Fibroblast of mammary gland (primary cell): ENCODE measurements at places on chromosomes 2 and 18.

DNA sequence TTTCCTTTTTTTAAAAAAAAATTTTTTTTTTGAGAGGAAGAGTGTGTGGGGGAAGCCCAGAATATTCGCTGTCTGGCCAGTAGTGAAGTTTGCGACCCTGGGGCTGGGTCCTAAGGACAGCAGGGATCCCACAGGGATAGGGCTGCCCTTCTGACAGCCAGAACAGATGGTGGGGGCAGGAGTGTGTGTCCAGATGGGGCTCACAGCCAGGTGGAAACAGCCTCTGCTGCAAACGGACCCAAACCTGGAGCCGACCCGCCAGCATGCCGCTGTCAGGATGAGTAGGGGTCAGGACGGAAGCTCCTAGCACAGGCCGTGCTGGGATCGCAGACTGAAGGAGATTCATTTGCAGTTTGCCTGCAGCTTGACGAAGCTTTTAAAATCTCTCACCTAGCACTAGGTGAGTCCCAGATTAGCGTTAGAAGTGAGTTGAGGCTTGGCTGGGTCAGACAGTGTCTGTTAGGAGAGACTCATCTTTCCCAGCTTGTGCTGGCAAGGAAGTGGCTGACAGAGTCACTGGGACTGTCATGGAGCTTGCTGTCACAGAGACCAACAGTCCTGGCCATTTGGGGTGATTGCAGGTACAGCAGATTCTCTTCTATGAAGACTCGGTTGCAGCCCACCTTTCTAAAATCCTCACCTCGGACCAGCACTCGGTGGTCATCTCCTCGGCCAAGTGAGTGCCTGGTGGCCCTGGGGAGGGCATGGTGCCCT, 93.4 kb downstream of the DGKD start:
- no peak for DNase-seq

GRCh38 chr2:48511849-48512470, 18.0 kb upstream of the STON1 start:
- DNase-seq = no peak

GRCh38 chr2:152393377-152393776, 58.4 kb downstream of the FMNL2 start:
- no peak for DNase-seq

DNA sequence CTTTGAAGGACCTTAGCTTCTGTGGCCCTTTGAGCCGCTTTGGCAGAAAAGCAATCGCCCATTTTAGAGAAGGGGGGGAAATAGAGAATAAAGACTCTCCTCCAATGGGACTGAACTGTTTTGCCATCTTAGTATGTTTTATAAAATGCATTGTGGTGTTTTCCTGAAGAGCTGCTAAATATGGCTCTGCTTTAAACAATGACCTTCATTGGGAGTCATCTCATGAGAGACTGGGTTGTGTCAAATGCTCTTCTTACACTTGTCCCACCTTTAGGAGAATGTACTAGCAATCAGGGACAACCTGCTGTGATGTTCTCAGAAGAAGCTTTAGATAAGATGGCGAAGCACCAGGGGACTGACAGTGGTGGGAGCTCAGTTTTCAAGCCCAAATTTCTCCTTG, 418.9 kb upstream of the POU3F3 start:
- no peak for DNase-seq

- no peak for DNase-seq
These were observed 1.0 kb downstream of the DARS1 start for GRCh38 chr2:135984199-135985017.

GRCh38 chr2:33107690-33108482, 161.1 kb downstream of the LTBP1 start:
- DNase-seq = no peak

GRCh38 chr2:198186257-198186656, 381.9 kb downstream of the PLCL1 start:
- no peak for DNase-seq

DNA sequence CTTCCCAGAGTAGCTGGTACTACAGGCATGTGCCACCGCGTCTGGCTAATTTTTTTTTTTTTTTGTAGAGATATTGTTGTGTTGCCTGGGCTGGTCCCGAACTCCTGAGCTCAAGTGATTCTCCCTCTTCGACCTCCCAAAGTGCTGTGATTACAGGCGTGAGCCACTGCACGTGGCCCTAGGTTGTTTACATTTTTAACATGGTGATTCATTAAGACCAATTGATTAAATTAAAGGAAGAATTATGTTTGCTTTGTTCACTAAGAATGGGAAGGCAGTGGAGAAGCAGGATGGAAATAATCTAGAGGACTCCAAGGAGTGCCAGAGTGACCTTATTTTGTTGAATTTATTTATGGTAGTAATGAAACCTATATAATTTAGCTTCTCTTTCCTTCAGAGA, 7.5 kb downstream of the LCLAT1 start:
- DNase-seq = no peak

DNA sequence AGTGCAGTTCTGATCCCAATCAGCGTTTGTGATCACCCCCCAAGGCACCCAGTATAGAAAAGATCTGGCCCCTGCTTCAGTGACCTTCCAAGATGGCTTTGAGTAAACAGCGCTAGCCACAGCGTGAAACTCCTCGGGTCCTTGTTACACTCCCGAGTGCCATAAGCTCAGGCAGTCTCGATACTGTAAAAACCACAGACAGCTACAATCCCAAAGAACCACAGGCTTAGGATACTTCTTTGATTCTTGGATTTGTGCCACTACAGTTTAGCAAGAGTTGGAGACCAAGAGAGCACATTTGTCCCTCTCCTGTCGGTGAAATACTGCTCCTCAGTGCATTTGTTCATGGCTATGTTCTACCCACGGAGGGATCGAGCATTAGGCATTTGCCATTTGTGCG, 352.5 kb upstream of the ZNF521 start:
- DNase-seq = no peak

- no peak for DNase-seq
These were observed 62.6 kb downstream of the TRAPPC8 start for GRCh38 chr18:31880186-31880898.

DNA sequence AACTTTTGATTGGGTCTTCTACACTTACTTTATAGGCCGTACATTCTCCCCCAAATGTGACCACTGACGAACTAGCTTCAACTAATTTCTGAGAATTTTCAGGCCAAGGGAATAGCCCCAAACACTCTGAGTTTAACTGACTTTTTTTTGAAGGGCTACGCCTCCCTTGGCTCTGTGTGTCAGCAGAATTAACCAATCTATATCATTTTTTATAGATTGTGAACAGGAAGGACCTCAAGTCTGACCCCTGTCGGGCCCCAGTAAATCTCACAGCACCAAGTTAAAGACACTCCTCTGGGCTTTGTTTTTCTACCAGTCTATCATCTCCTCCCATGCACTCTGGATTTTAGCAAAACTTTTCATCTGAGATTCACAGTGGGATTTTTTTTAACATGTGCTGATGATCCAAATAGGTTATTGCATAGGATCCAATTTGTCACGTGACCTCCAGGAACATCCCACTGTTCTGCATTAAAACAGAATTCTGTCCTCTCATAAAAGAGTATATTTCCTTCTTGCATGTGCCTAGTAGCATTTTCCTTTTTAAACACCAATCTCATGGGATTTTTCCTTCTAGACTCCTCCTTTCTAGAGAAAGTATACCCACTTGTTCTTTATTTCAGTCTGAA, 307.1 kb downstream of the OSR1 start:
- DNase-seq = no peak

DNA sequence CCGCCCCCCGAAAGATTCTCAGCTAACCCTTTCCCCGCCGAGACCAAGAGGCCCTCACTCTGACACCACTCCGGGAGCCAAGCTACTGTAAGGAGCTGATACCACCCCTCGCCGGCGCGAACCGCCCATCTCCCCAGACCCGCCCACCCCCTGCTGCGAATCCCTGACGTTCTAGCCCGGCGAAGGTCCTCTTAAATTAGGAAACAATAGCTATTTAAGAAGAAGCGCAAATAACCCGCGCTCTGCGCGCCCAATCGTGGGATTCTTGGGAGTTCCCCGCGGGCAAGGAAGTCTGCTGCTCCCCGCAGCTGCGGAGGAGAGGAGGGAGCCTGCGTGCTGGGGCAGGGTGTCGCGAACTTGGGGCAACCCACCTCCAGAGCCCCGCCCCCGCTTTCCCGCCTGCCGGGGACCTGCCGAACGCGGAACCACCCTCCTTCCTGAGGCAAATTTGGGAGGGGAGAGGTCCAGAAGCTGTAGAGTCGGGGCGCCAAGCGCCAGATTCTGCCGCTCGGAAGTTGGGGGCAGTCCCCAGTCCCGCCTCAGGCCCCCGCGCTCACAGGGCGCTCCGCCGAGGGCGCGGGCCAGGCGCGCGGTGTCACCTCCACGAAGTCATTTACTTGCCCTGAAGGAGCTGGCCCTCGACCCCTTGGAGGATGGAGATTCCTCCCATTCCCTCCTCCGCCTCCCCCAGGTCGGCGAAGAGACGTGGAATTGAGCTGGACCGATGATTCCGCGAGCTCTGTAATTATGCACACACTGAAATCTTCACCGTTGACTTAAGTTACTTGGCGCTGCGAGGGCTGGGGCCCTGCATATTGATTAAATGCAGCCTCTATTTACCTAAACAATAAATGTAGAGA, 8.4 kb upstream of the SP9 start:
- peak; percentile 38 for DNase-seq

DNA sequence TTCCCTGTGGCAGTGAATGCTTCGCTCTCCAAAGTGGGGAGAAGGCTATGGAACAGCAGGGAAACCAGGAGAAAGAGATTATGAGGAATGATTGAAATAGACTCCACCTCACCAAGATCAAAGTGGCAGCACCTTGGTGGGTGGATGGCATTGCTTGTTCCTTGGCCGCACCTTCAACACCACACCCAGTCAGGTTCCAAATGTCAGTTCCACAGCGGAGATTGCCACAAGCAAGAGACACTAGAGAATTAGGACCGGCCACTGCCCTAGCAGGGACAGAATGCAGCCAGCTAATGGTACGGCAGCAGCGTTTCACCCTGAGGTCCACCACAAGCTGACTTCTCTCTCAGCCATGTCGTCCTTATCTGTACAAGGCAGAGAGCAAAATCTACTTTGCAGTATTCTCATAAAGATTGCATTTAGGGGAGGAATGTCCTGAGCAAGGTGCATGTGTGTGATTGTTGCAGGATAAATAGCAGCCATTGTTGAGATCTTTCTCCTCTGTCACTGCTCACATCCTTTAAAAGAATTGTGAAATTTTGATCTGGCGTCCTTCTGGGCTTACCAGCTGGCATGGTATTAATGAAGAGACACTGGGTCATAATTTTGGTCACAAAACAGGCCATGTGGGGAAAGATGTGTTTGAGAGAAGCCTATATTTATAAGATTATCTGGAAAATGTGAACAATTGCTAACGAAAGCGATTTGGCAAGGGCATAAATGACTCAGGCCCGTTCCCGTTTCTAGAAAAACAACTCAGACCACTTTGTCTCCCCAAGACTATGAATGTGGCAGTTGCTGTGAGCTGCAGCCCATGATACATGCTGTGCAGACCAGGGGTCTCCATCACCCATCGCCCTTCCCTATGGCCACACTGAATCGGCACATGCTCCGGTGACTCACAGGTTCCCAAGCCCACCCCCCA, 228.6 kb upstream of the ID2 start:
- peak; percentile 15 for DNase-seq

- no peak for DNase-seq
These were observed 113.4 kb downstream of the MC4R start for GRCh38 chr18:60259052-60259681.

DNA sequence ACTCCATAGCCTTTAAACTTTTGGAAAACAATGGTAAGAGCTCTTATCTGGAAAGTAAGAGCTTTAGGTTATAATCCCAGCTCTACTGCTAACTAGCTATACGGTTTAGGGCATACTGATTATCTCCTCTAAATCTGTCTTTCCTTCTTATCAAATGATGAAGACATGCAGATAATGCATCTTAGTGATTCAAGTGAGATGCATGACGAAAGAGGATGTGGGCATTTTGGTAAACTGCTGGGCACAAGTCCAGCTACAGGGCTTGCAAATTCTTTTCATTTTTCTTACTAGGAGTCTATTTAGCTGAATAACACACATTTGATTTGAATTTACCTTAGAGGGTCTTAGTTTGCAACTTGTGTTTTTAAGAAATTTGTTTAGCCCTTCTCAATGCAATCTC, 1604.8 kb upstream of the ZEB2 start:
- DNase-seq = peak; percentile 31

DNA sequence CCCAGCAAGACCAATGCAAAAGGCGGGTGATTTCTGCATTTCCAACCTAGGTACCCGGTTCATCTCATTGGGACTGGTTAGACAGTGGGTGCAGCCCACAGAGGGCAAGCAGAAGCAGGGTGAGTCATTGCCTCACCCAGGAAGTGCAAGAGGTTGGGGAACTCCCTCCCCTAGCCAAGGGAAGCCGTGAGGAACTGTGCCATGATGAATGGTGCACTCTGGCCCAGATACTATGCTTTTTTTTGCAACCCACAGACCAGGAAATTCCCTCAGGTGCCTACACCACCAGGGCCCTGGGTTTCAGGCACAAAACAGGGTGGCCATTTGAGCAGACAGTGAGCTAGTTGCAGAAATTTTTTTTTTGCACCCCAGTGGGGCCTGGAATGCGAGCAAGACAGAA, 662.6 kb upstream of the ACVR2A start:
- peak; percentile 9 for DNase-seq

GRCh38 chr2:79649531-79649930, 136.7 kb downstream of the CTNNA2 start:
- no peak for DNase-seq

- peak; percentile 30 for DNase-seq
These were observed 17.4 kb downstream of the RTTN start for GRCh38 chr18:70188113-70188512.

DNA sequence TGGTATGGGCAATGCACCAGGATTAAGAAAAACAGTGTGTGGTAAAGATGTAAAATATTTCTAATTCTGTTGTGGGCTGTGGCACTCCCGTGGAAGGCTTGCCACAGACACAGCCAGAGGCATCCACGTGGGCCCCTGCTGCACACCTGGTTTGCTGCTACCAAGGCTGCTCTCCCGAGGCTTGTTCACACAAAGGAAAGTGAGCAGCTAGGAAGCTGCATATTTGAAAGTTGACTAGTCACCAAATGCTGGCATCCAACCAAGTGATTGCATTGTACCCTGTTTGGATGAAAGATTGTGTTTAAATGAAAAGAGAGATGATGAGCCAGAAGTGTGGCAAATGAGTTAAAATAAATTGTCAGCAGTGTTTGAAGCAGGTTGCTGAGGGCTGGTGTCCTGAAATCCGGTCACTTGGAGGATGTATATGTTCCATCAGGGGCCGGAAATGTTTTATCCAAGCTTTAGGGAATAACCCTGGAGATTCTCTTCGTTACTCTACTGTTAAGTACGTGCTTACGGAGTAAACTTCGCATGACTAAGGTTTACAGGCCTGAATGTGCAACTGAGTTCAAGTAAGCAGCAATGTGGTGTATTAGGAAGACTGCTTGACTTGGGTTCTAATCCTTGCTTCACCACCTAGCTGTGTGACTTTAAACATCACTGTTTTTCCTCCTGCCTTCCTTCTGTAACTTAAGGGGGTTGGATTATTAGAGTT, 86.1 kb downstream of the MSH2 start:
- DNase-seq = peak; percentile 87

- DNase-seq = no peak
These were observed 43.7 kb downstream of the CERKL start for GRCh38 chr2:181613241-181613640.

- DNase-seq = no peak
These were observed 34.7 kb downstream of the PTPN18 start for GRCh38 chr2:130390460-130391057.
